ENCODE measurements at places on chromosomes 4 and X.

DNA sequence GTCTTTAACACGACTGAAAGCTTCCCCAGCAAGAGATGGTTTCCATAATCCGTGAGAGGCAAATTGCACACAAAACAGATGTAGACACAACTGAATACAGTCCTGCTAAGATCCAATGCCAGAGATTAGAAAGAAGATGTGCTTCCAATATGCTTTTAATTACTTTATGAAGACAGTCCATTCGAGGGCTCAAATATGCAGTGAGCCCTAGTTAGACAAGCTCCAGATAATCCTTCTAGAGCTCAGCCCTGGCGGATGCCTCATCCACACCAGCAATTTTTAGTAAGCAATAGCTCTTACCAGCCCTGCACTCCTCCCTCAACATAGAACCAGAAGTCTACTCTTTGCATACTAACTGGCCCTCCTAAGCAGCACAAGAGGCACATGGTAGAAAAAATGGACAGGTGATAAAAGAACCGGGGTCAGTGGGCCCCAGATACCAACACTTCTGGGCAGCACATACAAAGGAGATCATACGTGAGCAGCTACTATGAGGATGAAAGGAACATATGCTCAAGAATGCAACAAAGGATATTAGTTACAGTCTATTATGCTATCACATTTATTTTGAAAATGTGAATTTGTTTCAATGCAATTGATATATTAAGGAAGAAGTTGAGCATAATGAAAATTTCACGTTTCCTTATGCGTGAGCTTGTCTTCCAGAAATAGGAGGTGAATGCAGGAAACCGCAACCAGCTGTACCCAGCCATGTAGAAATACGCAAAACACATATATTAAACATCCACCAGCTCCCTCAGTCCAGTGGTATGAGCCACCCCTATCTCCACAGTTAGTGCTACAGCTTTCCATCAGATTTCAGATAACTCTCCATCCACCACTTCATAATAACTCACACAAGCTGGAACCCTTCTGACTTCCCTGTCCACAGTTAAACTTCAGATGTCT lies 34.3 kb downstream of the GPC4 start:
- no peak for DNase-seq

- DNase-seq = no peak
Measured at GRCh38 chrX:106875151-106875550, 28.0 kb downstream of the RIPPLY1 start.

DNA sequence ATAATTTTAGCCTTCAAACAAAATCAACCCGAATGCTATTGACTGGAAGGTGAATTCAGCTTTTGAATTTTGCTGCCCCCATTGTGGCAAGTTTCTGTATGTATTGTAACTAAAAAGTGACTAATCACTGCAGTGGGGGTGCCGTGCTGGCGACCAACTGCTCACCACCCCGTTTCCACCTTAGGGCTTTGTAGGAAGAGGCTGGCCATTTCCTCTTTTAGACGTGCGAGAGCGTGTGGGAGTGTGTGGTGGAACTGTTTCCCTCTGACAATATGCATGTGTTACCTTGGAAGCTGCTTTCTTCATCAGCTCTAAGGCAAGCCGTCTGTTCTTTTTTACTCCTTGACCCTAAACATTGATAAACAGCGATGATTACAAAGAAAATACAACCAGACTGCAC lies 78.8 kb downstream of the SEL1L3 start:
- DNase-seq = no peak

DNA sequence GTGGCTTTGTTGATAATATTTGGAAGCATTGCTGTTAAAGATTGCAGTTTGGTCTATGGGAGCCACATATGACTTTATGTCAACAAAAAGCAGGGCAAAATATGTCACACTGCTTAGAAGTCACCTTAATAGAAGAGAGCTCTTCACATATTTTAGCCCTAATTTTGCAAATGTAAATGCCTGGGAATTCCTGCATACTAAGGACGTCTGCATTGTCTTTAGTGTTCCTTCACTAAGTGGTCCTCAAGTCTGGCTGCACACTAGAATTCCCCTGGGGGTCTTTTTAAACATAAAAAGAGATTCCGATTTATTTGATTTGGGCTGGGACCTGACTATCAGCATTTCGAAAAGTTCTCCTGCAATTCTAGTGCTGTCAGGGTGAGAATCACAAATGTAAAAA lies 495.1 kb upstream of the FAM241A start:
- no peak for DNase-seq

- DNase-seq = no peak
Measured at GRCh38 chr4:133668061-133668851, 519.2 kb downstream of the PCDH10 start.

GRCh38 chr4:83331956-83332355 lies 2.7 kb downstream of the HPSE start:
- no peak for DNase-seq

- peak; percentile 57 for DNase-seq
Measured at GRCh38 chr4:122577808-122578781, 42.8 kb downstream of the IL21 start.

DNA sequence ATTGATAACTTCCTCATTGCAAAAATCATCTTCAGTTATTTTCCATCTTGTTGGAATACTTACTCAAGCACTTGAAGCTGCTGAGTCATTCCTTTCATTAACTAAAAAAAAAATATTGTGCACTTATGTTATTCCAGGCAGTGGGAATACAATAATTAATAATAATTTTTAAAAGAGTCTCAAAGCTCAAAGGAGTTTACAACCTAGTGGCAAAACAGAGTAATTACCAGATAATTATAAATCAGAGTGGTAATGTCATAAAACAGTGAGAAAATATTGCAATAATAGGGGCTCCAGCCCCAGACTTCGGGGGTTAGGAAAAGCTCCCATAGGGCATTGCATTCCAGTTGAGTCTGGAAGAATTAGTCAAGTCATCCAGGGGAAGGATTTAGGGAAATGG lies 79.6 kb downstream of the DDX53 start:
- no peak for DNase-seq

GRCh38 chr4:122908223-122908622 lies 14.2 kb downstream of the NUDT6 start:
- no peak for DNase-seq

GRCh38 chr4:38152721-38153386 lies 192.7 kb downstream of the PTTG2 start:
- DNase-seq = no peak

GRCh38 chr4:40183615-40184411 lies 13.0 kb upstream of the RHOH start:
- DNase-seq = peak; percentile 88

DNA sequence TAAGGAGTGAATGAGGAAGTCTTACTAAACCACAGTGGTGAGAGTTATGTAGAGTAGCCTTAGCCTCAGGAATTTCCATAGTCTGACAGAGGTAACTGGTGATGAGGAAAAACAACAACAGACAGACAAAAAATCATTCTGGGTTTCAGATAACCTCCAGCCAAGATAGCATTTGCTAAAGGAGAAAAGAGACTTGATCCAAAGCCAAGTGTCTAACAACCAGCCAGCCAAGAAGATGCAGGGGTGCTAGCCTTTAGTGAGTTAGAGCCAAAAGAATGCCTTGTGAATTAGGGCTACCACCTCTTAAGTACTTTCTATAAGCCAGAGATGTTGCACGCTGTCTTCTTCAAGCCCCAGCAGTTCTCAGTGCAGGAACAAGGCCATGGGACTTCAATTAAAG lies 478.0 kb upstream of the CPEB2 start:
- DNase-seq = no peak

- DNase-seq = no peak
Measured at GRCh38 chr4:38684271-38684670, 20.3 kb downstream of the KLF3 start.

- DNase-seq = no peak
Measured at GRCh38 chr4:113248320-113248719, 198.9 kb downstream of the ANK2 start.

GRCh38 chr4:147078875-147079658 lies 133.4 kb upstream of the TTC29 start:
- peak; percentile 7 for DNase-seq

GRCh38 chr4:165088366-165088765 lies 24.3 kb downstream of the TMEM192 start:
- DNase-seq = no peak

DNA sequence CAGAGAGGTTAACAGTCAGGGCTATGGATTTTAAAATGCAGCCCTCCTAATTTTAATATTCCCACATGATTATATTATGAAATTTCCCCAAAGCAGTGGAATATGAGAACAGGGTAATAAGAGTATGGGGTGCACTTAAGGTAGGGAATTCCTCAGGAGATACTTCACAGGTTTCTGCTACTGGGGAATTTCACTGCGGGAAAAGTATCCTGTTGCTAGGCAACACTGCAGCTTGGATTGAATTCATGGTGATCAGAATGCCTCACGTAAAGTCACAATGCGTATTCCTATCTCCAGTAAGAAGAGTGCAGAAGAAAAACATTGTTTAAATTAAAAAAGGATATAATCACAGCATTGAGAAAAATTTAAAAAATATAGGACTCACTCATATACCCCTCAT lies 398.1 kb upstream of the RPS6KA3 start:
- DNase-seq = no peak

DNA sequence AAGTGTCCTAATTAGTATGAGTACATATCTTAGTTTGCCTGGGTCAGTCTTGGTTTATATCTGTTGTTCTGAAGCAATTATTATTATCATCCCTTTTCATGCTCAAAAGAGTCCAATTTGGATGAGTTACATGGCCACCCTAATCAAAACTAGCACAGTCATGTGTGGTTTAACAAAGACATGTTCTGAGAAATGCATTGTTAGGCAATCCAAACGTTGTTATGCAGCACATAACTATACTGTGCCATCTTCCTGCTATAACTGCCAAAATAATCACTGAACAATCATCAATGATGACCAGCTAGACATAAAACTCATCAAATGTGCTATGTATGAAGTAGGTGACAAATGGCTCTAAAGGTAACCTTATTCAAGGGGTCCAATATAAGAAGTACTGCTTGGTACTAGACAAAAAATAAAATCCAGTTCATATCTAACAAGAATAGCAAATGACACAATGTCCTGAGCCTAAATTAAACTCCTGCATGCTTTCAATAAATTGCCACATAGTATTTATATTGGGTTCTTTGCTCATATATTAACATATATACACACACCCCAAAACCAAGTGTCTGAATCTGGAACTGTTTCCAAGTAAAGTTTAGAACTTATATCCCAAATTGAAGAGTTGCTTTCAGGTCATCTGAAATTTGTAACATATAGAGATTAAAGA lies 41.9 kb downstream of the CNOT6L start:
- peak; percentile 54 for DNase-seq

DNA sequence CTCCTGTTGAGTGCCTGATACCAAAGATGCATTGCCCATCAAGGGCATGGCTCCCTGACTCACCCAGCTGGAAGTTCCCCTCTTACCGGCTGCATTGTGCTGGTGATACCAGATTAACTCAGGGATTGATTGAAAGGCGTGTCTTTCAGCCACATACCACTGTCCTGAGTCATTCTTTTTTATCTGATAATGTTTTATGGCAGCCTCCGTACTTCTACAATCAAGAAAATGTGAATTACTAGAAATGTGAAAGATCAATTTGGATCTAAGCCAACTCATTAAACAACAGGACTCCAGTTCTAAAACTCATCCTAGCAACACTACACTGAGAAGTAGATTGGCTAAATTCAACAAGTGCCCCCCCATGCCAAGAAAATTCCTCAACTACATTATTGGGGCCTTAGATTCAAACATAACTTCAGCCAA lies 40.0 kb downstream of the TXK start:
- DNase-seq = peak; percentile 92

GRCh38 chr4:16594128-16594527 lies 304.3 kb downstream of the LDB2 start:
- DNase-seq = no peak

DNA sequence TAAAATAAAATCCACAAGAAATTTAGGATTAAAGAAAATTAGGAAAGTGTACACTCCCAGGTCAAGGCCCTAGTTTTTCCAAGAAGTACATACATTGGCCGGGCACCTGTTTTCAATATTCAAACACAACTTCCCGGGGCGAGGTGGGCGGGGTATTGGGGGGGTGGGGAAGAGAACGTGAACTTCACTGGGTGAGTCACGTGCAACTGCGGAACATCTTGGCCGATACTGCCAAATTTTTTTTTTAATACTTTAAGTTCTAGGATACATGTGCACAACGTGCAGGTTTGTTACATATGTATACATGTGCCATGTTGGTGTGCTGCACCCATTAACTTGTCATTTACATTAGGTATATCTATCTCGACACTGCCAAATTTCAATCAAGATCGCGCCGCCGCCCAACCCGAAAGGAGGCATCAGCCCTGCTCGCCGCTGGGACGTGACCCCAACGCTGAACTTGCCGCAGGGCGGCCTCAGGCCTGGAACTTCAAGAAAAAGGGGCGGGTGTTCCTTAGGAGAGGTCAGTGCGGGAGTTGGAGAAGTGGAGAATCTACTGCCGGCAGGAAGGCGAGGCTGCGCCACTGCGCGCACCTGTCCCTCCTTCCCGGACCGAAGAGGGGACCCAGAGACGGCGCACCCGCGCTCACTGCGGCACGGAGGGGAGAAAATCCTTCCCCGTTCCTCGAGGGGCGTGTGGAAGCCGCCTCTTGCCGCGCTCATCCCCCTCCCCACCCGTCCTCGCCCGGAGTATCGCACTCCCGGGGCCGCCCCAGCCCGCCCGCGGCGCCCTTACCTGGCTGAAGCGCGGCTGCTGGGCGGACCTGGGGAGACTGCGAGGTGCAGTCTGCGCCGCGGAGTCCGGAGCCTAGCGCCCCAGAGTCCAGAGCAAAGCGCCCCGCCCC lies at the start of gene TEC:
TEC (minus strand) TSS at position 883 of the 905 bp plus-strand sequence. CDS start 41,224 bp downstream, outside the sequence.
- no peak for DNase-seq

GRCh38 chr4:15586066-15586465 lies 69.1 kb downstream of the FBXL5 start:
- DNase-seq = no peak

DNA sequence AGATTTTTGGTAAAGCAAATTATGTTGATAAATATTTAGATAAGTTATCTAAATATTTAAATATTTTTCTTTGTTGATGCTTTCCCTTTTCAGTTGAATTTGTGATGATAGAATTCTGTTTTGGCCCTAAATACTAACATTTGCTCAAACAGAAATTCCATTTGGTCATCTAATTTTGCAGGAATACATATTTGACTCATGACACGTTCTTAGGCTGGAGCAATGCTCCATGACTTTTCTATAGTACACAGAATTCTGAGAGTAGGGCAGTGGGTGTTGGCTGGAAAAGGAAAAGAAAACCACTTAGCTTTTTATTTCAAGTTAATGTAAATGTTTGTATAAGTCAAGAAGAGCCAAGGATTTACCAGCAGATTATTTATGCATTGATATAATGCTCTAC lies 58.6 kb upstream of the GK2 start:
- DNase-seq = no peak

DNA sequence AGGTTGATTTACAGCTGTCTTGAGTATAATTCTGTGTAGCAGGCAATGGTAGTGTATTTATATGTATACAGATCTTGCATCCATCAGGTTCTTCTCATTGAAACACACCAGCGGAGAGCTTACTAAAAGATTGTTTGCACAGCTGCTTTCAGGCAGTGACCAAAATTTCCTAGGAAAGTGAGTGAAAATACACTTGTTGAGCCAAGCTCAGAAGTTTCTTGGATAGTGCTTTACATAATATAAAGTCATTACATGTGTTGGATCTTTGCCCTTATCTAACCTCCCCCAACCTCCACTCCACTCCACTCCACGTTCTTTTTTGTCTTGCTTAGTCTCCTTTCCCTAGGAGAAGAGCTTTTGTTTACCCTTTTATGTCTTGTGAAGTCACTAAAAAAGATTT lies 34.1 kb downstream of the CNKSR2 start:
- DNase-seq = no peak

All from epithelial cell of esophagus (primary cell).